Activated gamma-delta T cell treated with anti-CD3 and anti-CD28 coated beads, Interleukin-2, amount 50 U/mL, for 16 hours (primary cell): ENCODE measurements at places on chromosomes 6 and 20.

DNA sequence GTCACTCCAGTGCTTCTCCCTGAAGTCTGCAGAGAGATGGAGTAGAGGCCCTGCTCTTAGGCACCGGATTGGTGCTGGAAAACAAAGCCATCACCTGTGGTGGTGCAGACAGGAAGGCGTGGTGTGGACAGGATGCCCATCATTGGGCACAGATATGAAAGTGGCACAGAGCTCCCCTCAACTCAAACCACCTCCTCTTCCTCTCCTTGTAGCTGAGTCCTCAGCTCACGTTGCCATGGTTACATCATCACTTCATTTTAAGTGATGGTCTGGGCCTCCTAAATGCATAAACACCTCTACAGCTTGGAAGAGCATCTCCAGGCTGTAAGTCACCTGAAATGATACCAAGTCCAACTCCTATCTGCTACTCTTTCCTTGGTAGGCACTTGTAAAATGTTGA, 8.0 kb upstream of the RTF2 start:
- DNase-seq: peak; percentile 31

- no peak for DNase-seq
Measured at GRCh38 chr20:34104059-34104458, 8.0 kb downstream of the EIF2S2 start.

DNA sequence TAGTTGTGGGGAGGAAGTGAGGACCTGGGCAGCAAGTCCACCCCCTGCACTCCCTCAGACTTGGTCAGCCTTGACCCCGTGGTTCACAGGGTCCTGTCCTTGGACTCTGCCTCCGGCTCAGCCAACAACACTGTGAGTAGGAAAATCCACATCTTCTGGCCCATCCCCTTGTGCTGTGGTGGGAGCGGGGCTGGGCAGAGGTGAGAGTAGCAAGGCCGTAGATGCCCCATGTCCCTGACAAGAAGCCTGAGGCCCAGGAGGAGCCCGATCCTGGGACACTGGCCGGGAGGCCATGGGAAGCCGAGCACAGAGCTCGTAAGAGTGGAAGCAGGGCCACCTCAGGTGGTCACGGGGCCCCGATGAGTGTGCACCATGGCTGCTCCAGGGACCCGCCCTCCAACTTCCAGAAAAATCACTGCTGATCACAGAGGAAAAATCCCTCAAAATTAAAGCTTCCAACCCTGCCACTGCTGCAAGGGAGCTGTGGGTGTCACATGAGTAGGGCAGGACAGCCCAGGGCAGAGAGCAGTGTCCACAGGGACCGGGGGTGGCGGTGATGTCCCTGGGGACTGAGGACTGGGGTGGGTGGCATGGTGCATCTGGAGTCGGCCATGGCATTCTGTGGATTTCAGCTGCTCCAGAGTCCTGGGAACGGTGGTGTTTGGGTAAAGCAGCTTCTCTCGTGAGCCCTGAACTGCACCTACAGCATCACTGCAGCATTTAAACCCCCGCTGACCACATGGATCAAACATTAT, 189.4 kb downstream of the DLL1 start:
- no peak for DNase-seq

- no peak for DNase-seq
Measured at GRCh38 chr6:11607383-11607782, 69.8 kb downstream of the TMEM170B start.
